ENCODE measurements at places on chromosomes 12 and 14.

GRCh38 chr14:22807432-22808087, 7.7 kb downstream of the SLC7A7 start:
- DNase-seq, result no peak

DNA sequence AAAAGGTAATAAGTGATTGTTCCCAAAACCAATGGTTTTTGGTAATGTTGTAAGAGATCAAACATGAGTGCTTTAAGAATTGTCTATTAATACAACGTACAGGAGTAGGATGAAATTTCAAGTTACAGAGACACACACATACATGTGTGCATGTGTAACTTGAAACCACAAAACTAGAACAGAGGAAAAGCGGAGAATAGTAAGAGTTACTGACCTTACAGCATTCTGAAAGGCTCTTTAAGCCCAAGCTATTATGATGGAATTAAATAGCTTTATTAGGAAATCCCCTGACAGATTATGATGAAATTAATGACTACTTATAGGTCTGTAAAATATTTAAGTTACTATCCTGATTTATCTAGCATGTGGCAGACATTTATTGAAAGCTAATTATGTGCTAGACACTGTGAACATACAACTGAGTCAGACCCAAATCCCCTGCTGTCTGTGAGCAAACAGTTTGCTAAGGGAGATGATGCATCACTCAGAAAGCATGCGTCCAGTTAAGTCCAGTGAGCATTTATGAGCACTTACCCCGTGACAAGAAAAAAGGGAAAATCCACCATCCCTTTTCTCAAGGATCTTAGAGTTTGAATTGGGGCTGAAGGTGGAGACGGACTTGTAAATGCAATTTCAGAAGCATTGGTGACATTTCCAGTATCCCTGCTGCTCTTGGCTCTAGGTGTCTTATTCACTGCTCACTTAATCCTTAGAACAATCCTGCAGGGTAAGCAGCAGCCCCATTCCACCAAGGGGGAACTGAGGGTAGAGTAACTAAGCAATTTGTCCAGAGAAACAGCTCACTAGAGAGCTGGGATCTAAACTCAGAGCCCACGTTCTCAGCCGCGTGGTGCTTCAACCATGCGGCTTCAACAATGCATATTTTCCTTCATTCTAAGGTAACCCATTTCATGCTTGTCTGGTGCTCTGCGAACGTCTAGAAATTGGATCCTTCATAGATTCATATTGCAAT, 117.4 kb downstream of the EML1 start:
- DNase-seq, result no peak

GRCh38 chr14:81562818-81563217, 29.2 kb upstream of the SEL1L start:
- no peak for DNase-seq

- no peak for DNase-seq
Observed at GRCh38 chr14:68506021-68506644, 286.7 kb downstream of the ZFP36L1 start.

DNA sequence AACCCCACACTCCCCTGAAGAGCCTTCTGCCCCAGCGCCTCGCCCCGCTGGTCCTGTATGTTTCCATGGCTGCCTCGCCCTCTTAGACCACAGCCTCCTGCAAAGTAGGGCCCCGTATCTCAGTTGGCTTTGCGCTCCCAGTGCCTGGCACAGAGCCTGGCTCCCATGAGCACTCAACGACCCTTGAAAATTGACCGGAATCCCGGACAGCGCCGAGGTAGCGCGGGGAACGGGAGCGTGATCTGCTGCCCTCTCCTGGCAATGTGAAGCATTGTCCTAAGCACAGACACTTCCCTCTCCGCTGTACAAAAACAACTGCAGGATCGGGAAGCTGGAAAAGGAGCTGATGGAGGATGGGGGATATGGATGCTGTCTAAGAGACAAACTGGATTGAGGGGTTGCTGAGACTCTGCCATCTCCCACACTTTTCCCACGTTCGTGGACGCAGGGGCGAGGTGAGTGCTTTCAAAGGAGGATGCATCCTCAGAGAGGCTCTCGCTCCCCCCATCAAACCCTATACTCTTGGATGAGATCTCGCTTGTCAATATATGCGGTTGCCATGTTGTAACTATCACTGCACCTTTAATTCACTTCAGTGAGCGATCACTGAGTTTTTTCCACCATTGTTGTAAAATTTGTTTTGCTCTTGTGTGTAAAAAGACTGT, 10.7 kb upstream of the FKBP4 start:
- peak; percentile 51 for DNase-seq

GRCh38 chr12:111174251-111174960, 194.5 kb downstream of the PHETA1 start:
- DNase-seq, result peak; percentile 57

Data from suppressor macrophage (primary cell).